CD4-positive, alpha-beta T cell treated with Interleukin-6 for 4 hours (primary cell): ENCODE measurements at places on chromosomes 12 and 14.

DNA sequence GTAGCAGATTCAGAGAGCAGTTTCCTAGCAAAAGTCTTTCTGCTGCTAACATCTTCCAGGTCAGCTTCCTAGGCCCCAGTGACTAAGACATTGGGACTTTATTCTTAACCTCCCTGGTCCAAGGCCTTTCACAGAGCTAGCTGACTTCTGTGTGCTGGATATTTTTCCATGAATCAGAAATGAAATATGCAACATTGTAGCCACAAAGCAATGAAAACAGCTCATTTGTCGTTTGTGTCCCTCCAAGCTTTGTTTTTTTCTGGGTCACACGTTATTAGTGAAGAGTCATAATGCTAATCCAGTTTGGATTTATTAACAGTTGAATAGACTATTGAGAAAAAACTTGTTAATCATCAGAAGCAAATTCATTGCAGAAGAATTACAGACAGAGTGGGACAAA lies 82.4 kb downstream of the ARF6 start:
- no peak for DNase-seq

- DNase-seq, result peak; percentile 36
Observed at GRCh38 chr14:77498120-77498979, at the start of gene ISM2. TSS of gene ISM2 (minus strand) at chr14:77498816. CDS start at chr14:77498793, 23 bp downstream.

GRCh38 chr12:53785161-53785560 lies 33.4 kb upstream of the CISTR start:
- no peak for DNase-seq

DNA sequence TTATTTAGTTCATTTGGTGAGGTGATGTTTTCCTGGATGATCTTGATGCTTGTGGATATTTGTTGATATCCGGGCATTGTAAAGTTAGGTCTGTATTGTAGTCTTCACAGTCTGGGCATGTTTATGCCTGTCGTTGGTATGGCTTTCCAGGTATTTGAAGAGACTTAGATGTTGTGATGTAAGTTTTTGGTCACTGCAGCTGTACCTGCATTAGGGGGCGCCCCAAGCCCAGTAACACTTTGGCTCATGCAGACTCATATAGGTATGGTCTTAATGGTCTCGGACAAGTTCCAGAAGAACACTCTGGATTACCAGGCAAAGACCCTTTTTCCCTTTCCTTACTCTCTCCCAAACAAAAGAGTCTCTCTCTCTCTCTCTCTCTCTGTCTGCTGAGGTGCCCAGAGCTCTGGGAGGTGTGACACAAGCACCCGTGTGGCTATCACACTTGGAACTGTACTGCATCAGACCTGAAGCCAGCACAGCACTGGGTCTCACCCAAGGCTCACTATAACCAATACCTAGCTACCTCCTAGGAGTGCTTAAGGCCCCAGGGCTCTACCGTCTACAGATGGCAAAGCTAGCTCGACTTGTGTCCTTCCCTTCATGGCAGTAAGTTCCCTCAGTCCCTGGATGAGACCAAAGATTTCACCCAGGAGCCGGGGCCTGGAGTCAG lies 425.8 kb upstream of the ATXN7L3B start:
- DNase-seq, result no peak

- no peak for DNase-seq
Observed at GRCh38 chr12:15527201-15528080, 205.1 kb downstream of the PTPRO start.

DNA sequence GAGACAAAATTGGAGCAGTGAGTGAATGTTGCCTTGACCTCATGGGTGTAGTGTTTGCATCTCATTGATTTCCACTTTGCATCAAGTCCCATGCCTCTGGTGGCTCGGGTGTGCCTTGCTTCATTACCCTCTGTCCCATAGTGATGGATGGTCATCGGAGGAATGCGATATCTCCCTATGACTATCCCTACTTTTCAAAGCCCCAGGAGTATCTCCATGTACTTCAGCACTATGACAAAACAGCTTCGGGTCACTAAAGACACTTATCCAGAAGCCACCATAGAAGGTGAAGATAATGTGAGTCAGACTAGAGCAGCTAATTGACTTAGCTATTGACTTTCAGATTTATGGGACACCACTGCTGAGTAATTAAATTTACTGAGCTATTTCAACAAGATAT lies 355.1 kb upstream of the CCDC196 start:
- no peak for DNase-seq

- no peak for DNase-seq
Observed at GRCh38 chr12:92472201-92472600, 230.6 kb upstream of the PLEKHG7 start.

GRCh38 chr14:75231320-75231719 lies 47.3 kb upstream of the FOS start:
- DNase-seq, result no peak

- DNase-seq, result no peak
Observed at GRCh38 chr12:101828463-101829196, 2.1 kb downstream of the GNPTAB start.

- no peak for DNase-seq
Observed at GRCh38 chr12:1553987-1554982, 40.1 kb downstream of the FBXL14 start.

GRCh38 chr14:51513281-51513680 lies 138.4 kb upstream of the FRMD6 start:
- no peak for DNase-seq

DNA sequence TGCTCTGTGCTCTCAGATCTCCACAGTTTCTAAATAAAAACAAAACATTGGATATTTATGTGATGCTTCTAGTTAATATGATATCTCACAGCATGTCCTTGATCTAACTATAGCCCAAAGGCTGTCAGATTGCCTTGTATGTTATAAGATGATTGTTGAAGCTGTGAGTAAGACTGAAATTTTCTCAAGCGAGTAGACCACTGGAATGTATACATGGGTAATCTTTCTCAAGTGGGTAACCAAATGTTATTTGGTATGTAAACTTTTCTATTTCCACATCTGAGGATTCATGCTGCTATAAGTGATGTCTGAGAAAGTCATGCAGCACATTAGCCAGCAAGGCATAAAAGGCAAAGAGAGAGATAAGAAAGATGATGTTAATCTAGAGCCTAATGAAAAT lies 886.7 kb downstream of the NRXN3 start:
- no peak for DNase-seq

DNA sequence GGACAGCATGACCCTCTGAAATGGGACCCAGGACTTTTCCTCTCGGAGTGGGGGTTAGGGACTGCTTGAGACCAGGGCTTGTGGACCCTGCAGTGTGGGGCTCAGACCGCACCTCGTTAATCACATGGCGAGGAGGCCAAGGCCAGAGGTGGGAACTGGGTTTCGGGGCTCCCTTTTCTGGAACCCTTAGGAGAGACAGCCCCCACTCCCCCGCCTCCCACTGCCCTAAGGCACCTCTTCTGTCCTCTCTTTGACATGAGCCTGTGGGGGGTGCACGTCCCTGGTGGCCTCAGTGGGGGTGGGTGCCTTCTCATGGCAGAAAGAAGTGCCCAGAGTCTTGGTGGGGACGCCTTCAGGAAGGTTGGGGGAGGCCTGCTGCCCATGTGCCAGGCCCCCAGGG lies 24.3 kb downstream of the RTL1 start:
- DNase-seq, result no peak

DNA sequence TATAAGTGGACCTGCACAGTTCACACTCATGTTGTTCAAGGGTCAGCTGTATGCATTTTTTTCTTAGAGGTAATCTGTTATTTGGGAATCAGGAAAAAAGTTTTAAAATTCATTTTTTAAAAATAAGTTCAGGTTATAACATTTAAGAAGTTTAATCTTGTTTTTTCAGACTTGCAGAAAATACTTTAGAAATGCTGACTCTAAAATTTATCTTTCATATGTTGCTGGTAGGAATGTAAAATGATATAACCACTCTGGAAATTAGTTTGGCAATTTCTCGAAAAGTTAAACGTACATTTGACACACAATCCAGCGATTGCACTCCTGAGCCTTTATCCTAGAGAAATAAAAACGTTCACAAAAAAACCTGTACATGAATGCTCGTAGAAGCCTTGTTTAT lies 4.7 kb downstream of the VRK1 start:
- no peak for DNase-seq

- DNase-seq, result no peak
Observed at GRCh38 chr14:100160534-100160916, 1.1 kb upstream of the DEGS2 start.

- DNase-seq, result no peak
Observed at GRCh38 chr12:30827101-30828066, 72.6 kb upstream of the CAPRIN2 start.

- DNase-seq, result no peak
Observed at GRCh38 chr12:53758730-53759103, 6.9 kb upstream of the CISTR start.

GRCh38 chr12:10211940-10212738 lies 538 bp upstream of the GABARAPL1 start:
- peak; percentile 90 for DNase-seq

GRCh38 chr14:26463136-26463535 lies 134.7 kb downstream of the NOVA1 start:
- DNase-seq, result no peak

DNA sequence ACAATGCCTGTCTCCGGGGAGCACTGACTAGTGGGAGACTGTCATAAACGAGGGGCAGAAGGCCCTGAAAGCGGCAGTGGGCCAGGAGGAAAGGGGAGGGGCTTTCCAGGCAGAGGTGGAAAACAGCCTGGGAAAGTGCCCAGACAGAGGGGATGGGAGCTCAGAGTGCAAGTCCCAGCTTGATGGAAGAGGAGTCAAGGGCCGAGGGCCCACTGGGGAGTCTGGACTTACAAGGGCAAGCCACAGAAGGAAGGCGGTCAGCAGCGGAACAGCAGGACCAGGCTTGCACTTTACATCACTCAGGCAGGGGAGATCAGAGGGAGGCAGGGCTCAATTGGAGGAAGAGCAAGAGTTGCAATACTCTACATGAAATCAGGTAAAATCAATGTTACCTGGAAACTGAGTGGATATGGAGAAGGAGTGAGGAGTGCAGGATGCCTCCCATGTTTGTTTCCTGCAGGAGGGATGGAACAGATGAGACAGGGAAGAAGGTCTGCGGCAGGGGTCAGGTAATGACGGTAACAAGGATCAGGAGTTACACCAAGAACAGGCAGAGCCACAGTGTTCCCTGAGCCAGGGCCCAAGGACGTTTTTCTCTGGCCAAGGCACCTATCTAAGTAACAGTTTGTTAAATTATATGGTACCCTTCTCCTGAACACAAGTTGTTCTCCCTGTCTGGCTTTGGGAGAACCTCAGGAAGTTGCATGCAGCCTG lies 23.8 kb downstream of the PXN start:
- no peak for DNase-seq
